Thoracic aorta (tissue), 2 donors: ENCODE measurements at places on chromosomes 7 and 10.
A peak's percentile ranks its signal among the peaks of the same experiment; 100 is the strongest.

DNA sequence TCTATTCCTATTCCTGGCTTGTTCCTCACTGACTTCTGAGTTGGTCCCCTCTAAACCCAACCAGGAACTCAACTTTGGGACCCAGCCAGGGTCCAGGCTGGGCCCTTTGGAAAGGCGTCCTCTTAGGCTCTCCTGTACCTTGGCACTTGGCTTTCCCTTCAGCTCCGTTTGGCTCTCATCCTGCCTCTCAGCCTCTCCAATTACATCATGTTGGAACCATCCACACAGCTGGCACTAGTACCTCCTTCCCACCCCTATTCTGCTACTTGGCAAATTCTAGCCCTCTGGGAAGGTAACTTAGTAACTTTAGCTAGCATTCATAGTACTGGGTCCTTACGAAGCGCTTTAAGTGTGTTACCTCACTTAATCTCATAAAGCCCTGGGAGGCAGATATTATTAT lies 205.3 kb upstream of the HABP2 start:
- peak; percentile 23 for DNase-seq
- peaks cover 5% of the 10 kb centered on the region for H3K4me1 ChIP-seq
- H3K36me3 ChIP-seq, result no peaks in the 10 kb centered on the region
- no peaks in the 10 kb centered on the region for H3K27me3 ChIP-seq

- DNase-seq, result no peak
- no peaks in the 10 kb centered on the region for H3K27me3 ChIP-seq
- no peaks in the 10 kb centered on the region for H3K36me3 ChIP-seq
- no peak overlapping the region for H3K27ac ChIP-seq
- no peak overlapping the region for H3K4me3 ChIP-seq
Measured at GRCh38 chr7:157054927-157055326, 44.5 kb upstream of the MNX1 start.

DNA sequence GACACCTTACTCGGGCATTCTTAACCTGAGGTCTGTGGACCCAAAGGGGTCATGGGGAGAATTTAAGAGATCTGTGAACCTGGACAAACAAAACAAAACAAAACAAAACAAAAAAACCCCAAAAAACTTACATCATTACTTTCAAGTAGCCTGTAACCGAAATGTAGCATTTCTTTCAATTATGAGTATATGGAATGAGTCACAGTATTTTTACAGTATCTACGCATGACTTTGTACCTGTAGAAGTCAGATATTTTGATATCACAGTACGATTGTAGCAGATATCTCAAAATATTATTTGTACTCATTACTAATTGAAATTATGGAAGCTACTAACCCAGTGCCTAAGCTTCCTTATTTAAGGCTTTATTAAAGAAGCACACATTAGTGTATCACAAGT lies 210.2 kb downstream of the JAZF1 start:
- H3K27ac ChIP-seq, result no peak overlapping the region
- no peaks in the 10 kb centered on the region for H3K27me3 ChIP-seq
- H3K4me3 ChIP-seq, result no peak overlapping the region
- DNase-seq, result no peak

DNA sequence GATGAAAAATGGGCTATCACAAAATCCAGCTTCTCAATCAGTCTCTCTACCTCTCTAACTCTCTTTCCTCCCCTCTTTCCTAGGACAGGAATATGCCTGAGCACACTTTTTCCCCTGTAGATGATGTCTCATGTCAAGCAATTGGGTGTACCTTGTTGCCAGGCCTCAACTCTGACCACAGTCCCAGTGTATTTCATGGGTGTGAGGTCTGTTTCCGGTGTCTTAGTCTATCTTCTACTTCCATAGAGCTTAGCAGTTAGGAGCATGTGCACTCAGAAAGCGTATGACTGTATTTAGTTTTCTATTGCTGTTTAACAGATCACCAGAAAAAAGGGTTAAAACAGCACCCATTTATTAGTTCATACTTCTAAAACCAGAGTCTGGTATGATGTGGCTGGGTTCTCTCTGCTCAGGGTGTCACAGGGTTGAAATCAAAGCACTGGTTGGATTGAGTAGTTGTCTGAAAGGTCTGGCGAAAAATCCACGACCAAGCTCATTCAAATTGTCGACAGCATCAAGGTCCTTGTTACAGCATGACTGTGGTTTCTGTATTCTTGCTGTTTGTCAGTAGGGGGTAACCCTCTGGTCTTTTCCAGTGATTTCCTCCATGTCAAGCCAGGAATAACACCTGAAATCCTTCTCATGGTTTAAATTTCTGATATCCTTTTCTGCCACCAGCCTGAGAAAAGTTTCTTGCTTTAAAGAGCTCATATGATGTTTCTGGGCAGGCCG lies 130.0 kb downstream of the THSD7A start:
- H3K4me3 ChIP-seq, result no peak overlapping the region
- no peaks in the 10 kb centered on the region for H3K36me3 ChIP-seq
- H3K4me1 ChIP-seq, result no peaks in the 10 kb centered on the region
- no peak for DNase-seq

DNA sequence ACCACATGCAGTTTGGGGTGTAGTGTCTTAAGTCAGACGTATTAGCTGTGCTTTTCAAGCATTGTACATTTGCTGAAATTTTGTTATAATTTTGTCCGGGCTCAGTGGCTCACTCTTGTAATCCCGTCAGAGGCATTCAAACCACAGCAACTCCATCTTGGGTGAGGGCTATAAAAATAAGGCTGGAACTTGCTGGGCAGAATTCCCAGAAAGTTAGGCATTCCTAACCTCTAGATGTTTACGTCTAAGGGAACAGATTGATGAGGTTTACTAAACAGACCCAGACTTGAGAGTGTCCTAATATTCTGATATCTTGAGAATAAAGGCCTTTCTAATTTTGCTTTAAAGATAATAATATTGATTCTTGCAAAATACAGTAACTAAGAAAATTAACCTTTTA lies 957.8 kb downstream of the NXPH1 start:
- no peak overlapping the region for H3K4me3 ChIP-seq
- no peaks in the 10 kb centered on the region for H3K4me1 ChIP-seq
- H3K27ac ChIP-seq, result no peak overlapping the region
- no peak for DNase-seq

- peak overlapping the region; percentile 79 for H3K27ac ChIP-seq
- H3K36me3 ChIP-seq, result no peaks in the 10 kb centered on the region
- no peak overlapping the region for H3K4me3 ChIP-seq
- H3K4me1 ChIP-seq, result peaks cover 10% of the 10 kb centered on the region
- no peak for DNase-seq
Measured at GRCh38 chr7:94182721-94183120, 178.6 kb upstream of the BET1 start.

- DNase-seq, result no peak
- H3K4me3 ChIP-seq, result no peak overlapping the region
- H3K27ac ChIP-seq, result no peak overlapping the region
- no peaks in the 10 kb centered on the region for H3K36me3 ChIP-seq
- no peaks in the 10 kb centered on the region for H3K27me3 ChIP-seq
- H3K4me1 ChIP-seq, result no peaks in the 10 kb centered on the region
Measured at GRCh38 chr7:65307651-65308299, 65.9 kb upstream of the ZNF92 start.

- no peak for DNase-seq
- H3K27me3 ChIP-seq, result no peaks in the 10 kb centered on the region
- H3K36me3 ChIP-seq, result no peaks in the 10 kb centered on the region
- no peak overlapping the region for H3K27ac ChIP-seq
- no peak overlapping the region for H3K4me3 ChIP-seq
Measured at GRCh38 chr10:107056182-107056581, 108.3 kb downstream of the SORCS1 start.

DNA sequence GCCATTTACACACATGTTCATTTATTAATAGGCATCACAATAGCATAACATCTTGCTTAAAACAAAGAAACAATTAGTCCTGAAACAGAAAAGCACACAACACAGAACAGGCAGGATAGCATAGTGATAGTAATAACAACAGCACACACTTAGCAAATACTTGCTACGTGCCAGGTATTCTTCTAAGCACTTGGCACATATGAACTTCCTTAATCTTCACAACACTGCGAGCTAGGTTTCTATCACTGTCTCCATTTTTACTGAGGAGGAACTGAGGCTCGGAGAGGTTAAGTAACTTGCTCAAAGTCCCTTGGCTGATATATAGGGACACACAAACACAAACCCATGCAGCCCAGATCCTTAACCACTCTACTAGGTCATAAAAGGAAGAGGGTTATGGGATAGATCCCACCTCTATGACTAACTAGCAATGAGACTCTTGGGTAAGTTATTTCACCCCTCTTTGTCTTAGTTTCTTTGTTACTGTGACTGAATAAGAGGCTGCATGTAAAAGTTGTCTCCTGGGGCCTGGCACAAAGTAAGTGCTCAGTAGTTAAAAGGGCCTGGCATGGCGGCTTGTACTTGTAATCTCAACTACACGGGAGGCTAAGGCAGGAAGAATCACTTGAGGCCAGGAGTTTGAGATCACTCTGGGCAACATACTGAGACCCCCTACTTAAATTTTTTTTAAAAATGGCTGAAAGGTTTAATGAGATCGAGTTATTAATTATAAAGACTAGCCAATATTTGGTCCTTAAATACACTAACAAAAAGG lies 181.0 kb upstream of the RHOBTB1 start:
- no peak overlapping the region for H3K4me3 ChIP-seq
- H3K4me1 ChIP-seq, result no peaks in the 10 kb centered on the region
- no peaks in the 10 kb centered on the region for H3K27me3 ChIP-seq
- no peak overlapping the region for H3K27ac ChIP-seq
- no peak for DNase-seq

DNA sequence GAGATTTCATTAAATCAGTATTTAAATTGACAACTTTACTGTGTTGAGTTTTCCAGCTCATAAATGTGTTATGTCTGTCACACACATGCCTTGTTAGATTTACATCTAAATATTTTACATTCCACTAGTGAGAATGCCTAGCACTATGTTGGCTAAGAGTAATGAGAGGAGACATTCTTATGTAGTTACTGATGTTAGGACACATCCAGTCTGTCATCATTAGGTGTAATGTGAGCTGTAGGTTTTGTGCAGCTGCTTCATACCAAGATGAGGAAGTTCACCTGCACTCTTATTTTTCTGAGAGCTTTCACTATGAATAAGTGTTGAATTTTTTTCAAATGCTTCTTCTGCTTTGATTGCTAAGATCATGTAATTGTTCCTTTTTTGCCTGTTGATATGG lies 218.0 kb upstream of the IGFBP3 start:
- H3K4me3 ChIP-seq, result no peak overlapping the region
- no peak for DNase-seq
- H3K27me3 ChIP-seq, result no peaks in the 10 kb centered on the region
- no peaks in the 10 kb centered on the region for H3K36me3 ChIP-seq

DNA sequence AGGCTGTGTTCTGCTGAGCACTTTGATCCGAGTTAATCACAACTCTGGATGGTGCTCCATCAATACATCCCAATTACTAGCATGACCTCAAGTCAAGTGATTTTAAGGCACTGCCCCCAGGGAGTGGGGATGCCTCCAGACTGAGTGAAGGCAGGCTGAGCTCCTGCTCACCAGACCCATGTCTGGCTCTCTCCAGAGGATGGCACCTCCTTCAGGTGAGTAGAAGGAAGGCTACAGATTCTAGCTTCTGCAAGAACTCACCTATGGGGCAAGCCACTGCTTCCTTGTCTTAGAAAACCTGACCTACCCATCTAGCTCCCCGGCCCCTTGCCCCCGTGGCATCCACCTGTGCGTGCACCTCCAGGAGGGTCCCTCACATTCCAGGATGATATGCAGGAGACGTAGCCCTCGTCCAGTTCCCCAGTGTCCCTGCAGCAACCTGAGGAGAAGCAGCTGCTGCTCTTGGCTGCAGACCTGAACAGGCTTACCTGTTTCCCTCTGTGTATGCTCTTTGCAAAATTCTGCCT lies 390.3 kb downstream of the GRID1 start:
- no peak overlapping the region for H3K27ac ChIP-seq
- no peak for DNase-seq
- no peak overlapping the region for H3K4me3 ChIP-seq
- H3K36me3 ChIP-seq, result no peaks in the 10 kb centered on the region

GRCh38 chr7:153440715-153441114 lies 611.5 kb upstream of the DPP6 start:
- H3K4me3 ChIP-seq, result no peak overlapping the region
- no peaks in the 10 kb centered on the region for H3K27me3 ChIP-seq
- DNase-seq, result no peak
- no peaks in the 10 kb centered on the region for H3K36me3 ChIP-seq
- no peaks in the 10 kb centered on the region for H3K4me1 ChIP-seq

DNA sequence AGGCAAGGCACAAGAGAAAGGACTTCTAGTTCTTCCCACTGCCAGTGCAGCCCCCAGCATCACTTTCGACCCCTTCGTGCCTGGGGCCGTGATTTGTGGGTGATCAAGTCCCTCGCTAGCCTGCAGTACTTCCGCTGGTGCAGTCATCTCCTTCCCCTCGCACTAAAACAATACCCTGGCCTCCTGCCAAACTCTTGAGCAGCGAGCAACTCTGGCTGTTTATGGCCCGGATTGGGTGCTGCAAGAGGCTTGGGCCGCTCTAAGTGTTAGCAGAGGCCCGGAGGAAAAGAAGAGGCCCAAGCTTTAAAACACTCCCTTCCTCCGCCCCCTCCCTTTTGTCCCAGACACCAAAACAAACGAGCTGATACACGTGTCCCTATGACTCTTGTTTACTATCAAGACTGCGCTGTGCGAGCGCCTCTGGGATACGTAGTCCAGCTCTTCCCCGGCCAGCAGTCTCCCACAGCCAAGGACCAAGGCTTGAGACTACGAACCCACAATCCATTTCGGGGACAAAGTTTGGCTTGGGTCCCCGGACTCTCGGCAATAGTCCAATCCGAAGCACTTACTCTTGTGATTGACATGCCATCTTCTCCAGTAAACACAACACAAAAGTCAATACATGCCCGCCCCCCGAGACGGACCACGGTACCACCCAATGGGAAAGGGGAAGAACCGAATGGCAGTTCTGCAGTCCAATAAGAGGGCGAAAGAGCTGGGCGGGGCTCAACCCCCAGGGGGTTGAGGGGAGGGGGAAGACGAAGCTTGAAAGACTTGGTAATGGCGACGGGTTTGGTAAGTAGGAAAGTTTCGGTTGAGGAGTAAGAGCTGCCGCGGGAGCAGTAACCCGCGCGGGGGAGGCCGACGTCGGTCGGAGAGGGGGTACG lies at the start of gene HBP1:
TSS of gene HBP1 (plus strand) at position 771 of the 887 bp plus-strand sequence. CDS start 10,891 bp downstream, outside the sequence.
- peak; percentile 100 for DNase-seq
- H3K27me3 ChIP-seq, result no peaks in the 10 kb centered on the region
- H3K36me3 ChIP-seq, result no peaks in the 10 kb centered on the region
- peak within 1 kb of the TSS; percentile 98 for H3K27ac ChIP-seq

GRCh38 chr7:91671245-91671644 lies 209.3 kb downstream of the MTERF1 start:
- H3K36me3 ChIP-seq, result no peaks in the 10 kb centered on the region
- no peak overlapping the region for H3K4me3 ChIP-seq
- DNase-seq, result no peak
- H3K4me1 ChIP-seq, result no peaks in the 10 kb centered on the region
